T-helper 1 cell (primary cell): ENCODE measurements at places on chromosomes 11 and 22.

GRCh38 chr11:4882543-4882942, 843 bp downstream of the OR51T1 start:
- no peak for DNase-seq

GRCh38 chr11:34178209-34178821, 72.9 kb downstream of the NAT10 start:
- DNase-seq = no peak

GRCh38 chr11:65506290-65506771, 7.5 kb downstream of the MALAT1 start:
- no peak for DNase-seq

DNA sequence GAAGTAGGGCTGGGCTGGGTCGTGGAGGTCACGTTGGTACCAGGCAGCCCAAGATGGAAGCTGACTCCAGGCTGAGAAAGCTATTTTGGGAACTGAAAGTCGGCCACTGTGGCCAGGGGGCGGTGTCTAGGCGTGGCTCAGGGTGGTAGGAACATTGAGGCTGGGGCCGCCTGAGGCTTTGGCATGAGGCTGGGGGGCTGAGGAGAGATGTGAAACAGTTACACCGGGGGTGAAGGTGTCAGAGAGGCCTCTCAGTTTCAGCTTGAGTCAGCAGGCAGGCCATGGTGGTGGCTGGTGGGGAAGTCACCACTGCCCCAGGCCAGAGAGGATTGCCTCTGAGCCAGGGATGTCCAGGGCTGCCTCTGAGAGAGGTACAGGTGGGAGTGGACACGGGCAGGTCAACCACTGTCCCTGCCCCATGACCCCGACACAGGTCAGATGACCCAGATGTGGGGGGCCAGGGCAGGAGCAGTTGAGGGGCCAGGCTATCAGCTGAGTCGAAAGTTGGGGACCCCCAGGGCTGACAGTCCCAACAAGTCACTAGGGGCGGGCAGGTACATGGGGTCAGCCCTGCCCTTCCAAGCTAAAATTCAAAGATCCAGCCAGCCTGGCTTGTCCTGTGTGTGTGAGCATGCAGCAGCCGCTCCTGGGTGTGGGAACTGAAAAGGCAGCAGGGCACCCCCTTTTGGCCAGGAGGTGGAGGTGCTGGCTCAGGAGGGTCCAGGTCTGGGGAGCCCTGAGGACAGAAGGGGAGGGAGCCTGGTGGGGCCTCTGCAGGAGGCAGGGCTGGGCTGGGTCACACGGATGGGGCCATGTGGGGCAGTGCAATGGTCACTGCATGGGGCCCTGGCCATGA, 7.2 kb downstream of the KCNK7 start:
- DNase-seq = peak; percentile 84

DNA sequence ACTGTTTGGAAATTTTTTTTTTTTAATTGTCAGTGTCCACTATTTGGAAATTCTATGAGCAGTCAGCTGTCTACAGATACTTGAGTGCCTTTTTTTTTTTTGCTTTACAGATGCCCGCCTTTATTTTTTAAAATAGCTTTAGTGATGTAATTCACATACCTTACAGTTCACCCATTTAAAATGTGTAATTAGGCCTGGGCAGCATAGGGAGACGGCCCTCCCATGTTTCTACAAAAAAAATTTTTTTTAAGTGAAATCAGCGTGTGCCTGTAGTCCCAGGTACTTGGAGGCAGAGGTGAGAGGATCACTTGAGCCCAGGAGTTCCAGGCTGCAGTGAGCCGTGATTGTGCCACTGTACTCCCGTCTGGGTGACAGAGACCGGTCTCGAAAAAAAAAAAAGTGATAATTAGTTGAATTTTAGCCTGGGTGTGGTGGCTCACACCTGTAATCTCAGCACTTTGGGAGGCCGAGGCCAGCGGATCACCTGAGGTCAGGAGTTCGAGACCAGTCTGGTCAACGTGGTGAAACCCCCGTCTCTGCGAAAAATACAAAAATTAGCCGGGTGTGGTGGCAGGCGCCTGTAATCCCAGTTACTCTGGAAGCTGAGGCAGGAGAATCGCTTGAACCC, 1.5 kb downstream of the ZNF143 start:
- DNase-seq = no peak

DNA sequence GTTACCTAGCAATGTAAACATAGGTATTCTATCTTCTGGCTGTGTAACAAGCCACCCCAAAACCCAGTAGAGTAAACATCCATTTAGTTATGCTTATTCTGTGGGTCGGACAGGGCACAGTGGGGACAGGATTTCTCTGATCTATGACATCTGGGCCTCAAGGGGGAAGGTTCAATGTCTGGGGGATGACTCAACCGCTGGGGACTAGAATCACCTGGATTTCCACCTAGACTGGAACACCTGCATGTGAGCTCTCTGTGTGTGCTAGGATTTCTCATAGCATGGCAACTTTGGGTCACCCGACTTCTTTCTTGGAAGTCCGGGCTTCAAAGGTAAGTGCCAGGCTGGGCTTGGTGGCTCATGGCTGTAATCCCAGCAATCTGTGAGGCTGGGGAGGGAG, 36.5 kb upstream of the MICAL2 start:
- DNase-seq = no peak

- no peak for DNase-seq
Measured at GRCh38 chr22:38074181-38075104, 9.5 kb downstream of the SLC16A8 start.

DNA sequence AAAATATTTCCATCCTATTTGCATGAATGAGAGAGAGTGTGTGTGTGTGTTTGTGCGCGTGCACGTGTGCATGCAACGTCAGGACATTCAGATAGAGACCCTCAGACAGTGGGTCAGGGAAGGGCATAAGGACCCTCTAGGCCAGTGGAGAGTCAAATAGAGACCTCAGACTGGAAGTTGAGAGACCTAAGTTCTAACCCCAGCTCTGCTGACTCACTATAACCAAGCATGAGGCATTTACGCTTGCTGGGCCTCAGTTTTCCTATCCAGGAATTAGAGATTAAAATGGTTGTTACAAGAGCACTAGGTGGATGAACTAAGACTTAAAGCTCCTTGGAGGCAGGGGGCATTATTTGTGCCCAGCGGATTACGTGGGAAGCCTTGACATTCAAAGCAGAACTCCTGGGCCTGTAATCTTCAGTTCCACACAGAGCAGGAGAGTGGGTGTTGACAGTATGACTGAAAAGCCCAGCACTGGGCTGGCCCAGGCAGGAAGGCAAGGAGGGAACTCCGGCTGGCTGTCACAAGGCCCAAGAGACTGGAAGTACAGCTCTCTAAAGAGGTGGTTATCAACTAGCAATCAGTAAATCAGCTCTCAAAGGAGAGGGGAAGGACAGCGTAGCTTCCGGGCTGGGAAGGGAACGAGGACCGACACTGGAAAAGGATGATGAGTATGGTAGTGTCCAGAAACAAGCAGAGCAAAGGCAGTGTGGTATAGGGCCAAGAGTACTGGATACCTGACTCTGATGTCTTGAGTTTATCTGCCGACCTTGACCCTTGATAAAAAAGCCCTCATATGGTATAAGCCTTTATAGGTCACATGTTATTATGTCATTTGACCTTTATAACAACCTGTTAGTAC, 9.2 kb downstream of the RHOG start:
- no peak for DNase-seq

DNA sequence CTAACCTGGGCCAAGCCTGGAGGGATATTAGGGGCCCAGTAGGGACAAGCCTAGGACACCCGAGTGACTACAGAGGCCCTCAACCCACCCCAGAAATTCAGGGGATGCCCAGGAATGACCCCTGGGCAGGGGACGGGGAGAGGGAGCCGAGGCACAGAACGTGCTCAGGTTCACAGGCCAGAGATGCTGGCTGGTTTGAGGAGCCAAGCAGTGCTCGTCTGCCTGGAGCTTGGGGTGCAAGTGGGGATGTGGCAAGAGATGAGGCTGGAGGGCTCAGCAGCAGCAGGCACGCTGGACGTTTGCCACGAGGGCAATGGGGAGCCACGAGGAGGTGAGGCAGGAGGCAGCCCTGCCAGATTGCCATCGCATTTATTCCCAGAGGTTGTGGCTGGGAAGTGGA, 34.0 kb upstream of the EMID1 start:
- no peak for DNase-seq

DNA sequence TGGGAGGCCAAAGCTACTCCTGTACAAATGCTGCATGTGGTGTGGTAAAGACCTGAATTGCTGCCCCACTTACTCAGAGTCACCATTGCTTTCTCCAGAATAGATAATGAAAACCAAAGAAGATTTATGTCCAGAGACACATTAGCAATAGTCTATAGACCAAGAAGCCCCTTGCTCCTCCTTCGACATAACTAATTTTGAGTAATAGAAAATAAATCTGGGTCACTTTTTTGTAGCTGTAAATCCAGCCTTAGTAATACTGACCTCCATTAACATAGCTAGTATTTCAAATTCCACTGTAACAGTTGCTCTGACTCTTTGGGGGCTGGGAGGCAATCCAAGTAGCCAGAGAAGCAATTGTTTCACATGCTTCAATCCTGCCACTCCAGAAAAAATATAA, 145.9 kb downstream of the MAML2 start:
- DNase-seq = no peak

DNA sequence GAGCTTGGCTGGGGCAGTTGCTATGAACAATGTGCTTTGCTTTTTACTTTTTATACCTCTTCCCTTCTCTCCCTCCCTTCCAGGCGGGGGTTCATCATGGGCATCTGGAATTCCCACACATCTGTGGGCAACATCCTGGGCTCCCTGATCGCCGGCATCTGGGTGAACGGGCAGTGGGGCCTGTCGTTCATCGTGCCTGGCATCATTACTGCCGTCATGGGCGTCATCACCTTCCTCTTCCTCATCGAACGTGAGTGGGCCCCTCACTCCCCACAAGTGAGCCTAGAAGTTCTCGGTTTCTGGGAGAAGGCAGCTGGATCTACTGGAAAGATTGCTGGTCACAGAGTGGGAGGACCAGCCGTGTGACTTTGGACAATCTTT, 17.4 kb downstream of the SLC37A2 start:
- DNase-seq = no peak

- DNase-seq = no peak
Measured at GRCh38 chr11:123426789-123427188, 3.3 kb upstream of the GRAMD1B start.

DNA sequence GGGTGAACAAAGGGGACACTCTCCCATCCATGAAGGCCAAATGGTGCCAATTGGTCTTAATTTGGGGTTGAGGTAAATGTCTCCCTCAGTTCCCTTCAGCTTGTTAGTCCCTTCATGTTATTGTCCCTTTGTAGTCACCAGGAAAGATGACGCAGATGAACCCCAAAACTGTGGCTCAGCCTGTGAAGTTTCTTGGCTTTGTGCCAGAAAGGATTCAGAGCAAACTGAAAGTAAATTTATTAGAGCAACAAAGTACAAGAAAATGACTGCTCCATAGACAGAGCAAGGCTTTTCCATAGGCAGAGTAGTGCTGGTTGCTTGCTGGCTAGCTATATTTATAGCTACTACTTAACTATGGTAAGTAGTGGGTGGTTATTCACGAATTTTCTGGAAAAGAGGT, 16.7 kb downstream of the OR4C3 start:
- DNase-seq = no peak

DNA sequence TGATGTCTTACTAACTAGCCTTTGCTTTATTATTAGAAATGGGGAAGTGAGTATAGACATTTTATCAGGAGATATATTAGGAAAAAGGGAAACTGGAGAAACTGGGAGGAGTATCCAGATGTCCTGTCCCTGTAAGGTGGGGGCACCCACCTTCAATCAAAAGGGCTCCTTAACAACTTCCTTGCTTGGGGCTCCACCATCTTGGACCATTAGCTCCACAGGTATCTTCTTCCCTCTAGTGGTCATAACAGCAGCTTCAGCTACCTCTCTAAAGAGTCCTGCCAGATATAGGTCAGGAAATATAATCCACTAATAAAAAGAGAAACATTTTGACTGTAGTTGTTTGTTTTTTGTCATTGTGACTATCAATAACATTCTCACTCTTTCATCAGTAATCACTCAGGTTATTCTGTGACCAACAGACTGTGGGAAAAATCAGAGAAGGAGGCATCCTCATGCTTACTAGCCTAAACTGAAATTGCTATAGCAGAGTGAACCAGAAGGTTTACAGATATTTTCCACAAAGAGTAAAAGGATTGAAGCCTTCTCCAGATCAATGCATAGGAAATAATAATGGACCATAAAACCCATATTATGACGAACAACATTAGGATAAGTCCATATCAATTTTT, 10.4 kb downstream of the OR51B4 start:
- no peak for DNase-seq

- no peak for DNase-seq
Measured at GRCh38 chr11:75800728-75801361, 14.2 kb upstream of the UVRAG start.

- no peak for DNase-seq
Measured at GRCh38 chr11:47485107-47485506, 36.2 kb upstream of the RAPSN start.

GRCh38 chr11:8813658-8814057, 97.3 kb upstream of the AKIP1 start:
- DNase-seq = no peak

DNA sequence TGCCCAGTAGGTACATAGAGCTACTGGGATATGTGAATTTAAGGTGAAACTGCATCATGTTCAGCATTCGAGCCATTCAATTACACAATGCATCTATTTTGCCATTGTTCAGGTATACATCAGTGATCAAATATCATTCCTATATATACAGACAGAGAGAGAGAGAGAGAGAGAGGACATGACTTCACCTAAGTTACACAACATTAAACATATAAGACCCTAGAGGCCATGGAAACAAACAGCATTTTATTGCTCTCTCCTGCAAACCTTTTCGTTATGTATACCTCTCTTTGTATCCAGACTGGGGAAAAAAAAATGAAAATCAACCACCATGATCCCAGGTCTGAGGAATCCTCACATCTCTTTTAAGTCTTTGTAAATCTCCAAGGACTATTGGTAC, 1829.1 kb downstream of the LRRC4C start:
- no peak for DNase-seq

GRCh38 chr11:57438345-57439285, 11.7 kb upstream of the SLC43A3 start:
- DNase-seq = no peak

DNA sequence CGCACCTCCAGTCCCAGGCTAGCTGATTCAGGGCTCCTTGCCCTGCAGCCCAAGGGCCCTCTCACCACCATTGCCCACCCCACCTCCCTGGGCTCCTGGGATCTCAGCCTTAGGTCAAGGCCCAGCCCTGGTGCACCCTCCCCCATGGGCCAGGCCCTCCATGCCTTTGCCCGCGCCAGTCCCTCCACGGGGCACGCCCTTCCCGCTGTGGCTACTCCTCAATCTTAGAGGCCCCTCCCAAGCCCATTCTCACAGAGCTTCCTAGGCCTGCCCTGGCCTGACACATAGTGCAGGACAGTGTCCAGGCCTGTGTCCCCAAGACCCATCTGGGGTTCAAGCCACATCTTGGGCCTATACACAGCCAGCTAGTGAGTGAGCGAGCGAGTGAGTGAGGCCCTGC, 6.9 kb downstream of the GP1BB start:
- no peak for DNase-seq

- DNase-seq = no peak
Measured at GRCh38 chr22:19995611-19996339, 20.8 kb downstream of the ARVCF start.
